HT1080 (cell line): ENCODE measurements at places on chromosomes 7 and 10.

DNA sequence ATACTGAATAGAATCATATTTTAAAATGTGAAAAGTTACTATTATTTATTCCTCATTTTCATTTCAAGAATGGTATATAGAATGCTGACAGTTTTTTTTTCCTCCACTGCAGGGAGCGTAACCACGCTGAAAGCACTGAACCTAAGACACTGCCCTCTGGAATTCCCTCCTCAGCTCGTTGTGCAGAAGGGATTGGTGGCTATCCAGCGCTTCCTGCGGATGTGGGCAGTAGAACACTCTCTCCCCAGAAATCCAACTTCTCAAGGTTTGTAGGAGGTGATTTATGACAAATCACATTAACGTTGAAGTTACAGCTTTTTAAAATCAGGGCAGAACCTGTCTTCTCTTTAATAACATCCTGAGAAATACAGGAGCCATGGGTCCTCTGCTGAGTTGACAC lies 12.4 kb downstream of the LRRC27 start:
- no peak for DNase-seq

DNA sequence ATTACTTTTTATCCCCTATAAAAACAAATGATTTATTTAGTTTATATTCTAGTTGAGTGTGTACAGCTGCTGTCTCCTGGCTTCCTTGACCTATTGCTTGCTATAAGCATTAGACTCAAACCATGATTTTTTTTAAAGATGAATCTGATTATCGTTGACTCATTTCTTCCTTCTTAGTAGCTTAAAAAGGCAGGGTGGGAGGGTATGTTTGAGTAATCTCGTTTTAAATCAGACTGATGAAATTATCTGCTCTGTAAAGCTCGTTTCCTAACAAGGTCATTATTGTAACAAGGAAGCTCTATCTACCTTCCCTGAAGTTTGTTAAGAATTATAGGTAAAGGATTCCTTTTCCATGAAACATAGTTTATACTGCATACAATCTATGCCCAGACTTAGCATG lies 276.3 kb upstream of the KCND2 start:
- DNase-seq = no peak

DNA sequence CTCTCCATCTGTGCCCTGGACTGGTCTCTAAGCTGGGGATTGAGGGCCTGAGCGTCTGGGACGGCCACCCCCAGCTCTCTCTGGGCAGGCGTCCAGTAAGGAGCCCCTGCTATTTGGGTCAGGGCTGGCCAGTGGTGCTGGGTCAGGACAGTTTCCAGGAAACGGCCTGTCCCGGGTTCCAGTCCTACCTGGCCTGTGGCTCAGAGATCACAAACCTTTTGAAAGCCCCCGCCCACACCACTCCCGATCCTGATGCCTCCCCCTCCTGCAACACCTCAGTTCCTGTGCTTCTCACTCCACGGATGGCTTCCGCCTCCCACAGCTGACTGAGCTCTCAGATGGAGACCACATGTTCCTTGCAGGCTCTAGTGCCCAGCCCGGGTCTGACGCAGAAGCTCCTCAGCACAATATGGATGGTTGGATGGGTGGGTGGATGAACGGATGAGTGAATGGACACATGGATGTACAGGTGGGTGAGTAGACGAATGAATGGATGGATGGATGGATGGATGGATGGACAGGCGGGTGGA lies 91.7 kb upstream of the PDGFA start:
- no peak for DNase-seq

DNA sequence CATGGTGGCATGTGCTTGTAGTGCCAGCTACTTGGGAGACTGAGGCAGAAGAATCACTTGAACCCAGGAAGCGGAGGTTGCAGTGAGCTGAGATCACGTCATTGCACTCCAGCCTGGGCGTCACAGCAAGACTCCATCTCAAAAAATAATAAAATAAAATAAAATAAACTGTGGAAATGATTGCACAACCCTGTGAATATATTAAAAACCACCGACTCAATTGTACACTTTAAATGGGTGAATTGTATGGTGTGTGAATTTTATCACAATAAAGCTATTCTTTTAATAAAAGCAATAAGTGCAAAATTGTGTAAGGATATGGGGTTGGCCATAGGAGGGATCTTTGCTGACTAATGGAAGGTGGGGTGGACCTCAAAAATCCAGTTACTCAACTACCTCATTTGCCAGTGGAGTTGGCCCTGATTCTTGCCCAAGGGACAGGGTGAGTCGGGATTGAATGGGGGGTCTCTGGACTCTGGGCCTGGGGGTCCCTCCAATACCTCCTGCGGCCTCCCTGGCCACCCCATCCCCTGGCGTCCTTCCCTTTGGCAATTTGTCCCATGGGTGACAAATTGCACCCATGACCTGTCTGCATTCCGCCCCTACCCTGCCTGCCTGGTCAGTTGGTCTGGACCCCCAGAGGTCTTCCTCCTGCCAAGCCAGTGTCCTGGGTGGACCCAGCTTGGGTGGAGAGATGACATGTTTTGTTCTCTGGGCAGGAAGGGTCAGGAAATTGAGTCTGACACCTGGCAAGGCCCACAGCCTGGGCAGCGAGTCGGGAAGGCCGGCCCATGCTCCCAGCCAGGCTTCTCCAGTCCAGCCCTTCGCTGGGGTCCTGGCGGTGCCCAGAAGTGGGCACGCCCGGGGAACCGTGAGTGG lies 61.7 kb upstream of the ELN start:
- no peak for DNase-seq

DNA sequence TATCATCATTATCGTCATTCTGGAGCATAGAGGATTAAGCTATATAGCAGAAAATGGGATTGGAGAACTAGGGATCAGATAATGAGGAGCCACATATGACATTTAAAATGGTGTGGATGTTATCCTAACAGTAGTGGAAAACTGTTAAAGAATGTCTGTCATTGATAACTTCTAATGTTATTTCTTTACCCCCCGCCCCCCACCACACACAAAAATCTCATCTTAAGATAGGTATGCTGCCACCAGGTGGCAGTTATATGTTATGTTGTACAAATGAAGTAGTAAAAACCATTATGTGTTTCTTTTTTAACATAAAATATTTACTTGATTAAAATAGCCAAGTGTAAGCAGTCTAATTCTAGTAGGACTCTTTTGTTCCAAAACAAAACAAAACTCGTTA lies 13.0 kb downstream of the AKAP9 start:
- peak; percentile 4 for DNase-seq

GRCh38 chr7:151272877-151273276 lies 24.4 kb upstream of the SMARCD3 start:
- DNase-seq = no peak

- DNase-seq = no peak
Measured at GRCh38 chr10:106740071-106740470, 424.4 kb downstream of the SORCS1 start.

GRCh38 chr10:67088036-67088435 lies 162.2 kb downstream of the LRRTM3 start:
- DNase-seq = no peak

DNA sequence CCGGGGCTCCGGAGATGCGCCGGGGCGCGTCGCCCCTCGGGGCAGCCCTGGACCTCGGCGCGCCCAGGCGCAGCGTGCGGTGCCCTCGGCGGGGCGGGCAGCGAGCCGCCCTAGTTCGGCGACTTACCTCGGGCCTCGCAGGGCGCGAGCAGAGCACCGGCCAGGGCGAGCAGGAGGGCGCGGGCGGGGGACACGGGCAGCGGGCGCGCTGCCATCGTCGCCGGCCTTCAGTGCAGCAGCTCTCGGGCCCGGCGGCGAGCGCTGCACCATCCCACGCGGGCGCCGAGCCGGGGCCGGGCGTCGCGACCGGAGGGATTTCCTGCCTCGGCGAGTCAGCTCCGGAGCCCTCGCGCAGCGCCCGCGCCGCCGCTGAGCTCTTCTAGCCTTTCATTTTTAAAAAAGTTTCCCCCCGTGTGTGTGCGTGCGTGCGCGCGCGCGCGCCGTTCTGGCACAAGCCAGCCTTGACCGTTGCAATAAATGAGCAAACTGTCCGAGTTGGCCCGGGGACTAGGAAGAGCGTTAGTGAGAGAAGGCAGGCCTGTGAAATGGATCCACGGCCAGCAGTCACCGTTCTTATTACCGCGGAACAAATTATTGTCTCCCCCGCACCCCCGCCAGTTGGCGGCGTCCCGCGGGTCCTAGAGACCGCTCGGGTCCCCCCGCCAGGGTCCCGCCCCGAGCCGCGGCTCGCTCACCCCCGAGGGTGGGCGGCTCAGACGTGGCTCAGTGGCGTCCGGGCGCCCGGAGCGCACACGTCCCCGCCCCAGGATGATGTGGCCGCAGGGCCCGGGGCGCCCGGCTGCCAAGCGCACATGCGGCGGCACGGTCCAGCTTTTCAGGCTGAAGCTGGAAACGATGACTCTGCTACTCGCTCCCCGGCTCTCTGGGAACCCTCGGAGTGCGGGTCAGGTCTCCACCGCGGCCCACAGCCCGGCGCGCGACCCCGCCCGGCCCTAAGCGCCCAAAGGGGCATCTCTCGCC lies at the start of gene ADAM12:
TSS of gene ADAM12 (minus strand) at position 547 of the 981 bp plus-strand sequence. CDS start at position 215, 332 bp downstream.
- DNase-seq = no peak

DNA sequence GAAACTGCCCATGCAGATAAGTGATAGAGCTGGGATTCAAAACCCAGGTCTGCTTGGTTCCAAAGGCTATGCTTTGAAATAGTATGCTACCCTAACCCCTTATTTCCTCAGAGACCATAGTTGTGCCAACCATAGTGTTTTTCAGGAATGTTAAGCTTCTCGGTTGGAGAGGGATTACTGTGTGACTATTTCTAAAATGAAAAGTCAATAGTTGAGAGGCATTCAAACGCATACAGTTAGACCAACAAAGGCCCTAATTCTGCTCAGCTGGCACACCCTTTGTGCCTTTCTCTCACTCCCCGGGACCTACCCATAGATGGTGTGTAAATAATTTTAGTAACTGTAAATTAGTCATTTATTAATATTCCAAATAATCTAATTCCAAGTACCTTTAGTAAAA lies 64.6 kb upstream of the RNF148 start:
- no peak for DNase-seq

DNA sequence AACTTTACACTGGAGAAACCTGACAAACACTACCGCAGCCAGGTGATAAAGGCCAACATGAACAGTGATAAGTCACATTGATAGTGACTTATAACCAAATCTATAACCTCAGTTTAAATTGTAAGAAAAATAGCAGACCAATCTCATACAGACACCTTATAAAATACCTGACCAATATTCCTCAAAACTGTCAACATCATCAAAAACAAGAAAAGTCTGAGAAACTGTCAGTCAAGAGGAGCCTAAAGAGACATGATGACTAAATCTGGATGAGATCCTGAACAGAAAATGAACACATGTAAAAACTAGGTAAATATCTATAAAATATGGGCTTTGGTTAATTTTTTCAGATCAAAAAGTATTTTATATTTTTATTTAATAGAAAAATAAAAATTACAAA lies 233.3 kb downstream of the HPSE2 start:
- DNase-seq = no peak

DNA sequence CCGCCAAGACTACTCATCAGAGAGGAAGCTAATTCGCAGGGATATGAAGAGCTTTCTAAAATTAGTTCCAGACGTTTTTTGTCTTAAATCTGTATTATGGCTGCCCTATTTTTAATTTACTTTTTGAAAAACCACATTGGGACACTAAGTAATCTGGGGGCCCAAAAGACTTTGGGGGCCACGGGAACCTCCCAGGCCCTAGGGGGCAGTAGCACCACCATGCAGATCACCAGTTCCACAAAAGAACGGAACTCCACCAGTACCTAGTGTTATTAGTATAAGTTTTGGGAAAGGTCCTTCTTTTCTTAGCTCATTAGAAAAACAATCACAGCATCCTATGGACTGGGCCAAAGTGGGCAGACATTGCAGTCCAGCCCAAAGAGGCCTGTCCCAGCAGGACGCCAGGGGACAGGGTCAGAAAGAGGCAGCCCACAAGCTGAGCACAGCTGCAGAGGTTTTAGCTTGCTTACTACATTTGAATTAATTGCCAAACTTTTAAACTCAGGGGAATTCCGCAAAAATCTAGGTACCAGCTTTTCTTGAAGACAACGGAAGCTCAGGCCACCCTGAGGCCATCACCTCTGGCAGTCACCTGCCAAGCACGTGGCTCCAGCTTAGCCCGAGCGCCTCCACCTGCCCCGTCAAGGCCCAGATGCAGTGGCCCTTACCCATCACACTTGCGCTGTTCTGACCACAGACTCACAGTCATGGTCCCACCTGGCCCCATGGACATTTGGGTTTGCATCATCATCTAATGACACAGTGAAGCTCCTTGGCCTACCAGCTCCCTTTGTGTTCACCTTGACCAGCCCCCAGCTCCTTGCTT lies 74.8 kb downstream of the PARP12 start:
- DNase-seq = no peak

DNA sequence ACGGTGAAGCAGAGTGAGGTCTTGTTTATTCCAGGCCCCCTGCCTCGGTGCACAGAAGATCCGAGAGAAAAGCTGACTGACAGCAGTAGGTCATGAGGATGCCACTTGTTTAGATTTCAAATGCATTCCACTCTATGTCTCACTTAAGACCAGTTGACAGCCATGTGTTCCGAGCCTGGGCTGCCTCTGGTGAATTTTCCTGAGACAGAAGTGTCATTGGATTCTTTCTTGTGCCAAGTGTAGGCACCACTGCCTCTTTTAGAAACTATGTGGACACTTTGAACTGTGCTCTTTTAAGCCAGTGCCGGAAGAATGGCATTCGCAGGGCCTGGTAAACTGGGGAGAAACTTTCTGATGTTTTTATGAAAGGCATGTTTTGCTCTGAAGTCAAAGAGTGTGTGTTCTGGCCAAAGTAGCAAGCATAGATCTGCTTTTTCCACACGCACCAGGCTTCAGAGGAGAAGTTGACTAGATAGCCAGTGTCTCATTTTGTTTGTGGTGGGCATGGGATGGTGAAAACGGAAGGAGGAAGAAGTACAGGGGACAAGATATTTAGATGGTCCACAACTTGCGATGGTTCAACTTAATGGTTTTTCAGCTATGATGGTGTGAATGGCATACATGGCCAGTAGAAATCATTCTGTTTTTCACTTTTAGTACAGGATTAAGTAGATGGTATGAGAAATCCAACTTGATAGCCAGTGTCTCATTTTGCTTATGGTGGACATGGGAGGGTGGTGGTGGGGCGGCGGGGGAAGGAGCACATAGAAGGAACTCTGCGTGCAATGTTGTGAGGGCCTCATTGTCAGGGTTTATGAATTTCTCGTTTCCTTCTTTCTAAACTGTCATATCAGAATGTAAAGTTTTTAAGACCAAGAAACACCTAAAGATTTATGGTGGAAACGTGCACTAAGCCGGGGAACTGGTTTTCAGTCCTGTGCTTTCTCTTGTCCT lies 41.5 kb downstream of the CYP17A1 start:
- DNase-seq = no peak

- no peak for DNase-seq
Measured at GRCh38 chr10:89589101-89589720, 53.8 kb upstream of the SLC16A12 start.

DNA sequence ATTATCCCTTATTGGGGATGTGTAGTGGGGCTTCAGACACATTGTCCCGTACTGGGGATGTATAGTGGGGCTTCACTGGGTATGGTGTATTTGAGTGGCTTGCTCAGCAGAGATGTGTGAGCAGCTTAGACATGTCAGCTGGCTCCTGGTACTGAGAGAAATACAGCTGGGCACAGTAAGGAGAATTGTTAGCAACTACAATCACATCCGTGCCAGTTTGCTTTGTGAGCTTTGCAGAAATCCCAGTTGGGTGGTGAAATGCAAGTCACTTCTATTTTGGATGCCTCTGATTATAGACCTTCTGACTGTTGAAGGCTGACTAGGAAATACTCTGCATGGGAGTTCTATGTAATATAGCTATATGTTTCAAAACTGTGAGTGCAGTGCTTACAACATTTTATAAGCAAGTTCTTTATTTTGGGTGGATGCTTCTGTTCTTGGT lies 10.8 kb downstream of the CCNY start:
- DNase-seq = no peak
